CD4-positive, CD25-positive, alpha-beta regulatory T cell (primary cell): ENCODE measurements at places on chromosomes 4 and X. TPM values are rescaled to one million over a fixed set of nuclear protein-coding genes. Genes with fewer than 3 reads are reported as not detected.

DNA sequence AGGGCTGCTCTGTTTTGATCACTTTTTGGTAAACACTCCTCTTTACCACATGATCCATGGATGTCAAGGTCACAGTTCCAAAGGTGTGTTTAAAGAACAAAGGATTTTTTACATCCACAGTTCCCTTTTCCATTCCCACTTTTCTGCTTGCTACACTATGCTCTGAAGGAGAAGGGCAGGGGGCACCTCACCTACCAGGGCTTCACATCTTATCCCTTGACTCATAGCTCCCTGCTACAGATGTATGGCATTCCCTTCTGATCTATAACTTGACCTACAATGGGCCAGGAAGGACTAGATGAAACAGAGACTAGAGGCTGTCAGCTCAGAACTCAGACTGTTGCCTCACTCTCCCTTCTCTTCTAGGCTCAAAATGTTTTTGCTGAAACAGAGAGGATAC lies 233.1 kb upstream of the RPS6KA3 start:
- no peak overlapping the region for H3K27ac ChIP-seq
- no peaks in the 10 kb centered on the region for H3K36me3 ChIP-seq
- DNase-seq = no peak

Gene REPS2
- 0.74 TPM for total RNA-seq

DNA sequence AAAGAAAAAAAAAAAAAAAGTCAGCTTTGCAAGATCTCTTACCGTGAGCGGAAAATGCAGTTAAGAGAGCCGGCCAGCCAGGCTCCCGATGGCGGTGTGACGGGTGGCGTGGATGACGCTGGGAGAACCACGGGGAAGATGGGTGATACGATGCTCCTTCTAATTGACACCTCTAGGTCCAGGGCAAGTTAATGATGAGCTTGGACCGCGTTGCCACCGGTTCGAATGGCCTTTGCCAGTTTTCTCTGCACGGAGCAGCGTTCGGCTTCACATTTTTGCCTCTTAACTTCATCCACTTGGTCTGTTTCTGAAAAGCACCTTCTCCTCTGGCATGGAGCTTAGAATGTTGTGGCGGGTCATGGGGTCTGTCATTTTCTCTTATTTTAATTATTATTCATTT lies 33.2 kb downstream of the SHOX start:
- H3K27ac ChIP-seq = no peak overlapping the region
- H3K4me3 ChIP-seq = no peak overlapping the region
- no peaks in the 10 kb centered on the region for H3K4me1 ChIP-seq
- DNase-seq = no peak
- no peaks in the 10 kb centered on the region for H3K27me3 ChIP-seq

GRCh38 chr4:145840162-145840768 lies 98.4 kb downstream of the ZNF827 start:
- peak; percentile 65 for DNase-seq
- H3K27me3 ChIP-seq = no peaks in the 10 kb centered on the region
- no peak overlapping the region for H3K4me3 ChIP-seq
- no peaks in the 10 kb centered on the region for H3K36me3 ChIP-seq
- peaks cover 4% of the 10 kb centered on the region for H3K4me1 ChIP-seq
- H3K27ac ChIP-seq = no peak overlapping the region

DNA sequence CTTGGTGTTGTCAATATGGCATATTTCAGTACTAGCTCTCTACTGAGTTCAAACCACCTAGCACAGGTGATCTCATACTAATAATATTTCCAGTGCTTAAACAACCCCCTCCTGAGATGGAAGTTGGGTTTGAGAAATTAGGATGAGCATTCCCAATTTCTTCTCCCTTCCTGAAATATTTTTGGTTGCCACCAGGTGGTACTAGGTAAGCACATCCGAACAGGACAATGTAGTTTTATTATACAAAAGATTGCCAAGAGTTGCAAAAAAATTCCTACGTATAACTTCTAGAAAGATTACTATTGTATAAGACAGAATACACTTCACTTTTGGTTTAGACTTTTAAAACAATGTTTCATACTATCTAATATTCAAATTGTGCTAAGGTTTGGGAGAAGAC lies 484.5 kb downstream of the PACRGL start:
- no peak overlapping the region for H3K27ac ChIP-seq
- no peak for DNase-seq
- H3K27me3 ChIP-seq = no peaks in the 10 kb centered on the region
- H3K36me3 ChIP-seq = no peaks in the 10 kb centered on the region
- H3K4me3 ChIP-seq = no peak overlapping the region

- no peaks in the 10 kb centered on the region for H3K4me1 ChIP-seq
- peaks cover 3% of the 10 kb centered on the region for H3K27me3 ChIP-seq
- H3K4me3 ChIP-seq = no peak overlapping the region
- DNase-seq = no peak
- no peaks in the 10 kb centered on the region for H3K36me3 ChIP-seq
Observed at GRCh38 chr4:80307183-80307735, 28.3 kb upstream of the CFAP299 start.

DNA sequence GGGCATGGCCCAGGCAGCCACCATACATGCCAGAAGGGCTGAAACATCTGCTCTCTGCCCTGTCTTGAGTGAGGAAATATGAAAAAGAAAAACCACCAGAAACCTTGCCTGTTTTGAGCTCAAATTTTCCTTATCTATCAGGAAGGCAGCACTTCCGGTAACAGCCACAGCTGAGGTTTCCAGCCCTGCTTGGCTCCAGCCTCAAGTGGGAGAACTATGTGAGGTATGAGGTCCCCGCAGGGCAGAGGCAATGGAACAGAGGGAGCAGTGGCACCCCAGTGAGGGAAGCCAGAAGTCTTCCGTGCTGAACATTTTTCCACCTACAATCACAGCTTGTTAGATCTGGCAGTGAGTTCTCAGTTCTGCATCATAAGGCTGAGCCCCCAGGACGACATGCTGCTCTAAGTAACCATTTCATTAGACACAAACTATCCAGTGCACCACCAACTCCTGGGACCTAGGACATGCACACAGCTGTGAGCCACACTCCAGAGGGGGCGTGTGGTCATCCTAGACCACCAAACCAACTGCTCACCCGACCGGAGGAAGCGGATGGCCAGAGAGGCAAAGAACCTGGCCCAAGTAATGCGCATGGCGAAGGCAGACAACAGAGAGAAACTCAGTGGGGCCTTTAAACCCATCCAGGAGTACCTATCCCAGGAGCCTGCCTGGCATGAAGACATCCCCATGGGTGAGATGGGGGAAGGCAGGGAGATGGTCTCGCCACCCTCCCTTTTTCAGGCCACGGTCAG lies 22.6 kb downstream of the WDR1 start:
- H3K27me3 ChIP-seq = no peaks in the 10 kb centered on the region
- no peak for DNase-seq
- peaks cover 76% of the 10 kb centered on the region for H3K4me1 ChIP-seq
- peaks cover 89% of the 10 kb centered on the region for H3K36me3 ChIP-seq

DNA sequence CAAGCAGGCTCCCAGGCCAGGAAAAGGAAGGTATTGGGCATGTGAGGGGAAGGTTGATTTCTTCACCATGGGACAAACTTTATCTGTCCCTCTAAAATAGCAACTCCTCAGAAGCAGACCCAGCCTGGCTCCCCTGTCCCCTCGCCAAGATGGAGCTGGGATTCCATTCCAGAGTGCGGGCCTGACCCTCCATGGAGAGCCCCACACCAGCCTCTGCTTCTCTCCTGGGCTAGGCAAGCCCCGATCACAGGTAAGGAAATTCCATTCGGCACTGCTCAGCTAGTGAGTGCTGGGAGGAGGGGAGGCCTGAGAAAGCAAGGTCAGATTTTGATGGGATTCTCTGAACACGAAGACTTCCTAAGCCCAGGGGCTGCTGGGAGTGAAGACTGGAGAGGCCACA lies 98.4 kb downstream of the EFNB1 start:
- H3K4me1 ChIP-seq = no peaks in the 10 kb centered on the region
- H3K27me3 ChIP-seq = no peaks in the 10 kb centered on the region
- H3K27ac ChIP-seq = no peak overlapping the region
- no peaks in the 10 kb centered on the region for H3K36me3 ChIP-seq
- DNase-seq = no peak

DNA sequence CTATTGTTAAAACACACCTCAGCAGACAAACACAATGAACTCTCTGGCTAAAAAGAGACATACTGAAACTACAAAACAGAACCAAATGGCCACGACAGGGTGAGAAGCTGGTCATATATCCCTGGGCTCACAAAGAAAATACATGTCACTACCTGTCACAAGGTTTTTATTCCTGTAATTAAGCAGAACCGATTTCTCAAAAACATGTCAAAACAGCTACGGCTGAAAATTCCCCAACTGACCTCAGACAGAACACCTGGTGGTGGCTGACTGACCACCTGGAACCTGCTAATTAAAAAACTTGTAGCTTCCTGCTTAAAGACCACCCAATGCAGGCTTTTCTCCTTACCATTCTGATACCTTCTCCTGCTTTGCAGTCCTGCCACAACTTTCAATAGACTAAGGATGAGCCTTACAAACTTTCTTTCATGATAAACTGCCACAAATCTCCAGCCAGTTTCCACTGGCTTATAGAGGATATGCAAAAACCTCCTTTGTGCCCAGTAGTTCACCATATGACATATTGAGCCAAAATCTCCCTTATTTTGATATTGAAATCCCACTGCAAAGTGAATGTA lies 571.9 kb downstream of the SPOCK3 start:
- no peaks in the 10 kb centered on the region for H3K4me1 ChIP-seq
- H3K27me3 ChIP-seq = no peaks in the 10 kb centered on the region
- H3K36me3 ChIP-seq = no peaks in the 10 kb centered on the region
- DNase-seq = no peak

Gene SLC25A4
- 2.5 TPM for total RNA-seq

DNA sequence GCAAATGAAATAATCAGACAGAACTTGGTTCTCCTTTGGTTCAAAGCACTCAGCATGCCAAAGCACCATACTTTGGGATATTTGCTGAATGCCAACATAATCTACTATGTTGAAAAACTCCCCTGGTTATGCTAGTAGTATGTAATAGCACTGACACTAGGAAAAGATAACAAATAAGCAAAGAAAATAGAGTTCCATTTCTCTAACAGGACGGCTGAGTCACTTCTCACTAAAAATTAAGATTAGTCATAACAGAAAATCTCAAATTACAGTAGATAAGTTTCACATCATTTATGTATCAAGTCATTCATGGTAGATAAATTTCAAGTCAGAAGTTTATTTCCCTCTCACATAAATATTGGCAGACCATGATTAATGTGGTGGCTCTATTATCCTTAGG lies 17.9 kb downstream of the PDHA2 start:
- no peak overlapping the region for H3K4me3 ChIP-seq
- no peak for DNase-seq
- no peak overlapping the region for H3K27ac ChIP-seq
